ENCODE measurements at places on chromosomes 11 and 22.

DNA sequence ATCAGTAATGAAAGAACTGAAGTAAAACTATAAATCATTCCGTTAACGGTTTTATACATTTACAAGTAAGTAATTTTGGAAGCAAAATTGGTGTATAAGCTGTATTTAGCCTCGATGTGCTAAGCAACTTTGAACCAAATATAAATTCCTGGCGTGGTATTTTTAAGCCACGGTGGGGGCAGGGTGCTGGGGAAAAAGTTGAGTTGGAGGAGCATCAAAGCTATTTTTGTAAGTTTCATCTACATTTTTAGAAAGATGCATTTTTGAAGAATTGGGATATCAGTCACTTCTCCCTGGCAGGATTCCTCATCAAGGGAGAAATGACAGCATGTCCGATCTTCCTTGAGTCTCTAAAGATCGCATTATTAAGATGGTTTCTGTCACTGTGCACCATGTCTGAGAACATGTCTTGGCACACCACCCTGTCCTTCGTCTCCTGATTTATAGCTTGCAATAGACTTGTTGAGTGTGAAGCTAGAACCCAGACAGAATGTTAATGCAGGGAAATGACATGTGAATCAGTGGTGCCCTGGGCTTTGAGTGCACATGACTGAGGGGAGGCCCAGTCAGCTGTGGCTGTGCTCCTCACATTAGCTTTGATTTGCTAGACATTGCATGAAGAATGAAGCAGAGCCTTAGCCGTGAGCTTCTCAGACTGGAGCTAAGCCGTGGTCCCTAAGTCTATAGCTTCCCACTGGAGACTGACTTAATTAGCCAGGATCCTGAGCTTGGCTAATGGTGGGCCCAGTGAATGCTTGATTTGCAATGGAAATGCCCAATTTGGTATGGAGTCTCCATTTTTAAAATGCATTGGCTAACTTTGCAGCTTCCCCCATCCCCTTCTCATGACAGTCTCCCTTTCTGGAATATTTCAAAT lies 127.0 kb downstream of the COMMD9 start:
- DNase-seq: no peak

DNA sequence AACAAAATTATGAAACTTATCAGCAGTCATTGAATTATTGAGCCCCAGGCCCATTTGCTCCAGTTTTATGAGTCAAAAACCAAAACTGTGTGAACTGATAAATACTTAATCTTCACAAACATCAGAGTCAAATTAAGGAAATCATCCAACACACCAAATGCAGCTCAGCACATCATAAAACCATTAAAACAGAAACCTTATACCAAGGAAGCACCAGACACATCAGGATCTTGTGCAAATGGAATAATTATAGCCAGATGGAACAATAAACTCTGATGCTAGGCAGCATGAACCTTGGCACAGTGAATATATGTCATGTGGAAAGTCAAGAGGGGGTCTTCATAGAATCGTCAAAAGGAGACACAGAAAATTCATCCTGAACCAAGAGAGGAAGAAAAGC lies 410.7 kb upstream of the API5 start:
- no peak for DNase-seq

DNA sequence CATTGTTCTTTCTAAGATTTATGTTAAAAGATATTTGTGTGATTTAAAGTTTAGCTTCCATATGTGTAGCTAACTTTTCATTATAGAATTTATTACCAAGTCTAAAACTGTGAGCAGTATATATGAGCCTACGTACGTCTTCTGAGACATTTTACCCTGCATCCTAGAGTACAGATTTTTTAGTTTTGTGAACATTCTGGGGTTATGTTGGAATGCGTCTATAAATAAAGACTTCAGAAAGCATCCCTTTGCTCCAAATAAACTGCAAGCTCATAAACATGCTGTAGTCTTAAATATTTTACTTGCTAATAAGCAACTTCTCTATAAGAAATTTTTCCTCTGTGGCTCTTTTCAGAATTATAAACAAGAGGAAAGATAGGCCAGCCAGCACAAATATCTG lies 236.5 kb downstream of the DDX10 start:
- no peak for DNase-seq

- no peak for DNase-seq
Observed at GRCh38 chr11:70146299-70146698, 56.8 kb upstream of the FADD start.

GRCh38 chr11:38759394-38759793 lies 2161.4 kb upstream of the RAG2 start:
- no peak for DNase-seq

GRCh38 chr22:35418088-35418487 lies 18.1 kb downstream of the MCM5 start:
- DNase-seq: peak; percentile 55

GRCh38 chr11:115360186-115360824 lies 143.9 kb downstream of the CADM1 start:
- no peak for DNase-seq

DNA sequence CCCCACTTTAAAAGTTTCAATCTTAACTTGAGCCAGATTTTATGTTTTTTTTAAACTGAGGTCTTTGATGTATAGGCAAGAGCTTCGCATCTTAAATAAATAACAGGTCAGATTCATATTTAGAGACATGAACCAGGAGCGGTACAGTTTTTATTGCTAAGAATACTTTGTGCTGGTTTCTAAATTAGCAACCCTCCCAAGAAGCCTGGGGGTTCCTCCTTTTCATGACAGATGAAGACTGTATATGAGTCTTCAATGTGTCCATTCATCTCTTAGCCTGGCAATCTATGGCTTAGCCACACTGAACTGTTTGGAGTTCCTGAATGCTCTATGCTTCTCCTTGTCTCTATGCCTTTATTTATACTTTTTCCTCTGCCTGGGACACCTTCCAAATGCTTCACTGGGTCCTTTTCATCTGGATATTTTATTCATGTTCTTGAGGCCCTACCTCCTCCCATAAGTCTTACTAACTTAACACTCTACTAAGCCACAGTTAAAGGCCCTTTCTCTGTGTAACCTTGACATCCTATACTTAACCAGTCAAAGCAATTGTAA lies 338.6 kb downstream of the INSC start:
- no peak for DNase-seq

GRCh38 chr11:75626889-75627529 lies 41.8 kb downstream of the MAP6 start:
- DNase-seq: no peak

GRCh38 chr22:23742505-23743264 lies 8.2 kb downstream of the ZNF70 start:
- no peak for DNase-seq

GRCh38 chr11:14625586-14626205 lies 17.9 kb upstream of the PDE3B start:
- no peak for DNase-seq

DNA sequence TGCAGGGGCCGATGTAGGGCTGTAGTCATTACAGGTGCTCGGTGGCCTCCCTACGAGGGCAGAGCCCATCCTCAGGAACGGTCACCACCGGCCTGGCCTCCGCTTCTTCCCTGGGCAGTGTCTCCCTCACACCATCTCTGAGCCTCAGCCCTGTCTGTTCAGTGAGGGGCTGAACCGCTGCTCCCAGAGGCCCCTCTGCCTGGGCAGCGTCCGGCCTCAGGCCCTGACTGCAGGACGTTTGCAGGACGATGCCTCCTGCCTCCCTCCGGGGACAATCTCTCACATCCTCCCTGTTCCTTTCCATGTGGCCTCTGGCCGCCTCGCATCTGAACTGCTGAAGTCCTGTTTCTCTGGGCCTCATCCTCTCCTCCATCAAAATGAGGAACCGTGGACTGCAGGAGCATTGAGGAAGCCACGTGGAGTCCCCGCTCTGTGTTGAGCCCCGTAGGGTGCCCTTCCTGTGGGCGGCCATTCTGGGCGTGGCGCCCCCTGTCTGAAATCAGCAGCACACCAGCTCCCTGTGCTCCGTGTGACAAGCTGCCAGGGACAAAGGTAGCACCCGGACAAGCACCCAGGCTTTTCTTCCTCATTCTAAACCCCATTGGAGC lies 933.5 kb downstream of the BRD1 start:
- no peak for DNase-seq

DNA sequence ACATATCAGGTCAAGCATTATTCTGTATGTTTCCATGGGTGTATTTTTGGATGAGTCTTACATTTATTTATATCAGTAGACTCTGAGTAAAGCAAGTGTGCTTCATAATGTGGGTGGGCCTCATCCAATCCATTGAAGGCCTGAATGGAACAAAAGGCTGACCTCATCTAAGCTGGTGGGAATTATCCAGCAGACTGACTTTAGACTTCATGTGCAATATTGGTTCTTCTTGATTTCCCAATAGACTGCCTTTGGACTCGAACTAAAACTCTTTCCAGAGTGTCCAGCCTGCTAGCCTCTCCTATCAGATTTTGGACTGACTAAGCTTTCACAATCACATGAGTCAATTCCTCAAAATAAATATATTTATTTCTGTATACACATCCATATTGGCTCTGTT lies 116.2 kb downstream of the KIF18A start:
- DNase-seq: peak; percentile 63

DNA sequence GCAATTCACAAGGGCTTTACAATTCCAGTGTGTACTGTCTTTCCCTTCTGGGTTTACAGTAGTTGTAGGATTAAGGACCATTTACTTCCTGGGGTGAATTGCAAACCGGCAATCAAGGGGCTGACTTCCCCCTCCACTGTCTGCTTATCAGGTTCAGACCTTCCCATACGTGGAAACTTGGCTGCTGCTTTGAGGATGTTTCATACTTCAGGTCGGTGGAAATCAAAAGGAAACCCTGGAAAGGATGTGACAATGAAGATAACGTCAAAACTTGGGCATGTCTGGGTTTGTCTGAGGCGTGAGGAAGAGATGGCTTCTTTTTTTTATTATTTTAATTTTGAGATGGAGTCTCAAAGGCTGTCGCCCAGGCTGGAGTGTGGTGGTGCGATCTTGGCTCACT lies 2.1 kb upstream of the RTCB start:
- DNase-seq: no peak

DNA sequence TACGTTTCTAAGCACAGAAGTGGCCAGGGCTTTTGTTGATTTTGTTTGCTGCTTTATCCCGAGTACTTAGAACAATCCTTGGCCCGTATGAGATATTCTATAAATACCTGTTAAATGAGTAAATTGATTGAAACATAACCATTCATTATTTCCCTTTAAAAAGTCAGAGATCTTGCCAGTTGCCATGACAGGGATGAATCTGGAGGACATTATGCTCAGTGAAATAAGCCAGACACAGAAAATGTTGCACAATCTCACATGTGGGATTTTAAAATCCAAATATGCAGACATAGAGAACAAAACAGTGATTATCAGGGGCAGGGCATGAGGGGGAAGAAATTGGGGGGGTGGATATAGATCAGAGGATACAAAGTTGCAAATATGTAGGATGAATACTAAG lies 1240.1 kb downstream of the LRRC4C start:
- DNase-seq: no peak

All from iris pigment epithelial cell (primary cell).